ENCODE measurements at places on chromosomes 1 and 21.

GRCh38 chr1:239276051-239276450, 110.3 kb upstream of the CHRM3 start:
- DNase-seq, result no peak

DNA sequence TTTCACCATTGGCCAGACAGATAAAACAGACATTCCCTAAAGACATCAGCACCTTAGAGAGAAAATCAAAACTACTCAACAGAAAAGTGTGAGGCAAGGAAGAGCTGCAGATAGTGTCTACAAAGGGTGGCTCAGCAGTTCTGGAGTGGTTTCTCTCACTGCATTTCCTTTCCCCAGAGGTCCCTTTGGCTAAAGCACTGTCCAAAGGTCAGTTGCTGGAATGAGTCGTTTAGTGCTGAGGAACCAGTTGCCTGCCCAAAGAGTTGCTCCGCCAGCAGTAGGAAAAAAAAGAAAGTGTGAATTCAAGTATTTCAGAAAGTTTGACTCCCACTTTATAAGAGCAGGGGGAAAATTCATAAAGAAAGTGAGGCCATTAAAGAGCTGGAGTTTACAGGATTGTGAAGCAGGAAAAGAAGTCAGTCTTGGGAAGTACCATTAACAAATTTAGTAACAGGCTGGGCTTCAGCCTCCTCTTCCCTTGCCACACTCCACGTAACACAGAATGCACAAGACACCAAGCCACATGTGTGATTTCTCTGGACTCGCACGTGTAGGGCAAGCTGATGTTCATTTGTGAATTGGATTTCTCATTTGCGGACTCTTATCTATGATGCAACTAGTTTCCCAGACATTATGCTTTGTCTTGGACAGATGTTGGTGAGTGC, 122.2 kb downstream of the RUNX1 start:
- DNase-seq, result no peak

- no peak for DNase-seq
Measured at GRCh38 chr1:73755649-73756048, 442.3 kb downstream of the LRRIQ3 start.

GRCh38 chr1:221837896-221838295, 96.0 kb upstream of the DUSP10 start:
- DNase-seq, result no peak

DNA sequence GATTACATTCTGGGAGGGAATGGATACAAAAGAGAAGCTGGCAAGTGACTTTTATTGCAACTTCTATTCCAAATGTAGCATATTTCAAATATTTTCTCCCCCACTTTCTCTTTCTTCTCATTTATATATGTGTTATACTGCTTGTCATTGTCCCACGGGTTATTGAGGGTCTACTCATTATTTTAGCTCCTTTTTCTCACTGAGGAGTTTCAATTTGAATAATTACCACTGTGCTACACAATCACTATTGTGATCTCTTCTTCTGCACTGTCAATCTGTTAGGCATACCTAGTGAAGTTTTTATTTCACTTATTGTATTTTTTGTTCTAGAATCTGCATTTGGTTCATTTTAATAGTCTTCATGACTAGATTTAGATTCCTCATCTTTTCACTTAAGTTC, 339.7 kb downstream of the PTPRC start:
- no peak for DNase-seq

GRCh38 chr1:48846441-48846840, 69.8 kb upstream of the BEND5 start:
- DNase-seq, result no peak

GRCh38 chr21:31708541-31708940, 23.4 kb downstream of the SCAF4 start:
- no peak for DNase-seq

DNA sequence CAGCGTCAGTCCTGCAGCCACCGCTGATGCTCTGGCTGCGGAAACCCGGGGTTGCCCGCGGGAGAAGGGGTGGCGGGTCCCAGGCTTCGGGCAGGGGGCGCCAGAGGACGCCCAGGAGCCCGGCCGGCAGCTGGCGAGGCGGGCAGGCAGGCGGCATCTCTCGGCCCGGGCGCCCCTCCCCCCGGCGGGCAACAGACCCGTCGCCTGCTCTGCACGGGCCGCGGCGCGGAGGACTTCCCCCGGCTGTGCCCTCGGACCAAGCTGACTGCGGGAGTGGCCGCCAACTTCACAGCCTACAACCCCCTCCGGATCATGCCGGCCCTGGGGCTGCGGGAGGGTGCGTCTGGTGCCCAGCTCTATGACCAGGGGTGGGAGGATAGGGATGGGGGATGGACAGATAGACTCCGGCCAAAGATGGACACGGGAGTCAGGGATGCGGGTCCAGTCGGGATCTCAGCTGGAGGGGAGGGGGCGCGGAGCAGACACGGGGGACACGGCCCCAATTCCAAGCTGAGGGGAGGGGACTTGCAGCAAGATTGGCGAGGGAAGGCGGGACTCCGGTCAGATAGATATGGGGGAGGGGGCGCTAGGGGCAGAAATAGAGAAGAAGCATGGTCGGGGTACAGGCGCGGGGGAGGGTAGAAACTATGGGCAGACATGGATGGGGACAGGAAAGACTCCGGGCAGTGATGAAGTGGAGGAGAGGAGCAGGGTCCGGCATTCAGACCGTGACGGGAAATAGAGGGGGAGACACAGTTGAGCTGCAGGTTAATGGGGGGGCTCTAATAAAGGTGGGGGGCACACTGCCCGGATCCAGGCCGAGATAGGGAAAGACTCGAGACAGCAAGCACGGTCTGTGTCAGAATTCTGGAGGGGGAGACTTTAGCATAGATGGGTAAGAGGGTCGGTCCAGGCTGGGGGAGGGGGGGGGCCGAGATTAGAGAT, 1.1 kb downstream of the ADGRB2 start:
- DNase-seq, result peak; percentile 75

All from hippocampal formation (tissue), 2 donors.